ENCODE measurements at places on chromosomes 3 and 15.

DNA sequence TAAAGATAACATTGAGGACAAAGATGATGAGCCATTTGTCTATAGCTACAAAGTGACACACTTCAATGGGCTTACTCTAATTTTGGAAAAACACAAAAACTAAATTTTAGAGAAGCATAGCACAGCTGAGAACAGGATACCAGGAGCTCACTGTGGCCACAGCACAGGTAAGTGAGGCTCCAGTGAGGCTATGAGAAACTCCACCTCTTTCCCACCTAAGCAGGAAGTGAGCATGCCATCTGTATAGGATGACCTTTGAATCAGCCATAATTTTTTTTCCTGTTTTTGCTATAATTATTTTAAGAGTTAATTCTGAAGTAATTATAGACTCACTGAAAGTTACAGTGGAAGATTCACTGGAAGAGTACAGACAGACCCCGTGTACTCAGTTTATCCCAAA lies 82.1 kb upstream of the DCLK3 start:
- DNase-seq = no peak

DNA sequence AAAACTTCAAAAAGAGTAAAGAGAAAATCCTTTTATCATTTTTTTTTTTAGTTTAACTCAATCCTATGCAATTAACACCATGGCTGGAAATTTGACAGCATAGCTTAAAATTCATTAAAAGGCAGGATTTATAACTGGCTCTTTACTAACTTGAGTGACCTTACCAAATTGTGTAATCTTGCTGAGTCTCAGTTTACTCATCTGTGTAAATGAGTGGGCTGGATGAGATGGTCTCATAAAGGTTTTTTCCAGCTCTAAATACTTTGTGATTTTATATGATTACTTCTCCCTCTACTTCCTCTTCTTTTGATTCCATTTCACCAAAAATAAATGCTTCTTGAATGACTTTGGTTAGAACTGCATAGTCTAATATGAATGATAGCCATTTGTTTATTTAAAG lies 234.9 kb upstream of the SATB1 start:
- no peak for DNase-seq

DNA sequence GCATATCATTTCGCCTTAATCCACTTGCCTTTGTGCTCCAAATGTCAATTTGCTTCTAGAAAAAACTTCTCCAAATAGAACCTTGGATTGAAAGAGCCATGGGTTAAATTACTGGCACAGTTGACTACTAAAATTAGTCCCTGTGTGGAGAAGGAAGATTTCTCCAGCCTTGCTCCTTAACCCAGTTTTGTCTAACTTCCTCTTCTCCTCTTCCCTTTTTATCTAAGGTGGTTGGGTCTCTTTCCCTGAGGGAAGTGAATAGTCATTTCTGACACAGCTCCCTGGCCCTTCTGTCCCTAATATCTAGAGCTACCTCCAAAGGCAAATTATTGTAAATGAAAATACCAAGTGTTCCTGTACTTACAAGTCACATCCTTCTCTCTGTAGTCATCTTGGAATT lies 527.9 kb upstream of the TBL1XR1 start:
- DNase-seq = no peak

DNA sequence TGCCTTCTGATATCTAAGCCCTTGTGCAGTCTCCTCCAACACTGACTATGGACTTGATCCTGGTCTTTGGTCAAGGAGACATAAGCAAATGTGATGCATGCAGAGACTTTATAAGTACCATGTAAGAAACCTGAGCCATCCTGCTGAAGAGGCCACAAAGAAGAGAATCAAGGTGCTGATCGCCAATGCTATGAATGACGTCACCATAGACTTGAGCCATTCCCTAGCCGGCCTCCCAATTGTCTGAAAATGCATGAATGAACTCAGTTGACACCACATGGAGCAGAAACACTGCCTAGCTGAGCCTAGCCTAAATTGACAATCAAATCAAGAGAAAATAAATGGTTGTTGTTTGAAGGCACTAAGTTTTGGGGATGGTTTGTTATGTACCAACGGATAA lies 51.9 kb downstream of the CERS3 start:
- no peak for DNase-seq

DNA sequence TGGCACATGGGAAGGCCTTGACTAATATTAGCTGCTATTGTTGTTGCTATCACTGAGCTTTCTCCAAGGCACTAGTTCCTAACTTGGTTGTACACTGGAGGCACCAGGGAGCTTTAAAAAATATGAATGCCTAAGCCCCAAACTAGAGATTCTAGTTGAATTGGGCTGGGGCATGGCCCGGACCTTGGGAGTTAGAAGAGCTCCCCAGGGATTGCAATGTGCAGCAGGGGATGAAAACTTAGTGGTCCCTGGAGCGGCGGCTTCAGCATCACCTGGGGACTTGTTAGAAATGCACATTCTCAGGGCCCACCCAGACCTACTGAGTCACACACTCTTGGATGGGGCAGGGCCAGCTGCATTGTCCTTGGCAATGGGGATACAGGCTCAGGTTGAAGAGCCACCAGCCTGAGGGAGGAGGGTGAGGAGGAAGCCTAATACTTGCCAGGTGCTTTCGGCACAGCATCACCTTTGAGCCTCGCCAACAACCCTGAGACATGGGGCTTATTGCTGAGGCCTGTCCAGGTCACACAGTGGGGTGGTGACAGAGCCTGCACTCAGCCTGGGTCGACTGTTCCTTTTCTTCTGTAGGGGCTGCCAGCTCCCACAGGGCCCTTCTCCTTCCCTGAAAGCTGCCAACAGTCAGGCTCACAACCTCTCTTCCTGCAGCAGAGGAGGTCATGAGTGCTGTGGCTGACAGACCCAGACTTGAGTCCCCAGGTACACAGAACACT lies 84.5 kb downstream of the ATP2B2 start:
- DNase-seq = no peak

- no peak for DNase-seq
These were observed 187.9 kb upstream of the BHLHE40 start for GRCh38 chr3:4791358-4791757.

DNA sequence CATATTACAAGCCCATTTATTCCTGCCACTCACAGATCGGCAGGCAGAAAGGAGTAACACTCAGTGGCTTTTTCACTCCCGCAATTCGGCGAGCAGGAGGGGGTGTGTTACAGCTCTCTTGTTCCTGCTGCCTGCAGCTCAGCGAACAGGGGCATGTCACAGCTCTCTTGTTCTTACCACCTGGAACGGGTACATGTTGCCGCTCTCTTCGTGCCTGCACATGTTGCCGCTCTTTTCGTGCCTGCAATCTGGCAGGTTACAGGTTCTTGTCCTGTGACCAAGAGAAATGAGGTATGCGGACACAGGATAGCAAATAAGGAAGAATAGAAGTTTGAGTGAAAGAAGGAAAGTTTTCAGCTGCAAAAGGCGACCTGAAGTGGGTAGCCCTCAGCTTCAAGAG lies 761.4 kb downstream of the NAALADL2 start:
- no peak for DNase-seq

GRCh38 chr3:161291191-161291901 lies 70.2 kb downstream of the NMD3 start:
- DNase-seq = no peak

- DNase-seq = no peak
These were observed 66.7 kb downstream of the FILIP1L start for GRCh38 chr3:100047455-100048141.

DNA sequence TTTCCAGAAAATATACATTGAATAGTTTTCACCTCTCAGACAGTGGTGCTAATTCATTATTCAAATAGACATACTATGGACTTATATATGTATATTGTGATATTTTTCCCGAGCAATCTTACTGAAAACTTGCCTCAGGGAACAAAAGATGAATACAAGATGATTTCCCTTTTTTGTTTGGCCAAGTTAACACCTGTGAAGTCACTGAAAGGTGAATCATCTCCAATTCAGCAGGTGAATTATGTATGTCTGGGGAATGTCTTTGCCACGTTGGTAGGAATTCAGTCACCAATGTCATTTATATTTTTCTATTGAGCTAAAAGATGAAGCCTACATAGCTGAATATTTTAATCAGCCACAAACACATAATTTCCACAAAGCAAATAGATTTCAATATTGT lies 88.2 kb downstream of the GPR156 start:
- no peak for DNase-seq

DNA sequence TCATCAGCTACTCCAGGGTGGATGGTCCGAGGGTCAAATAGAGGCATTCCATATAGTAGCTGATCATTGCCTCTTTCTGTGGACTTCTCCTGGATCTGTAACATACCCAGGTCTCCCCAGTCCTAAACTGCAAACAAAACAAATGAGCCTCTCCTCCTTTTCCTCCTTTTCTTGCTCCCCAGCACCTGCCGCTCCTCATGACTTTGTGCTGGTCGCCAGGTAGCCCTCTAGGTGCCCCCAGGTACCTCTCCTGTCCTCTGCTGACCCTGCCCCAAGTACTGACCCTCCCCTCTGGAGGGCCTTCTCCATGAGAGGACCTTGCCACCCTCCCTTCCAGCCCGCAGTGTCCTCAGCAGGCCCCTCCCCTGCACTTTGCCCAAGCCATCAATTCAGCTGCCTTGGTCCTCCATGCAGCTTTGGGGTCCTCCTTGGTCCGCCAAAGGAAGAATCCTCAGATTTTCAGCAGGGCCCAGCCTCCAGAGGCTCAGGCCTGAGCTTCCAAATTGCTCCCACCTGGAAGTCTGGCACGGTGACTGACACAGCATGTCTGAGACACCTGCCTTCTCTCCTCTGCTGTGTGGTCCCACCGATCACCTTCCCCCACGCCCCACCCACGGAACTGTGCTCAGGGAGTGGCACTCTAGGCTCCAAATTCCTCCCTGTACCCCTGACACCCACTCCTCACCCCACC lies 111.0 kb downstream of the LRRK1 start:
- no peak for DNase-seq

DNA sequence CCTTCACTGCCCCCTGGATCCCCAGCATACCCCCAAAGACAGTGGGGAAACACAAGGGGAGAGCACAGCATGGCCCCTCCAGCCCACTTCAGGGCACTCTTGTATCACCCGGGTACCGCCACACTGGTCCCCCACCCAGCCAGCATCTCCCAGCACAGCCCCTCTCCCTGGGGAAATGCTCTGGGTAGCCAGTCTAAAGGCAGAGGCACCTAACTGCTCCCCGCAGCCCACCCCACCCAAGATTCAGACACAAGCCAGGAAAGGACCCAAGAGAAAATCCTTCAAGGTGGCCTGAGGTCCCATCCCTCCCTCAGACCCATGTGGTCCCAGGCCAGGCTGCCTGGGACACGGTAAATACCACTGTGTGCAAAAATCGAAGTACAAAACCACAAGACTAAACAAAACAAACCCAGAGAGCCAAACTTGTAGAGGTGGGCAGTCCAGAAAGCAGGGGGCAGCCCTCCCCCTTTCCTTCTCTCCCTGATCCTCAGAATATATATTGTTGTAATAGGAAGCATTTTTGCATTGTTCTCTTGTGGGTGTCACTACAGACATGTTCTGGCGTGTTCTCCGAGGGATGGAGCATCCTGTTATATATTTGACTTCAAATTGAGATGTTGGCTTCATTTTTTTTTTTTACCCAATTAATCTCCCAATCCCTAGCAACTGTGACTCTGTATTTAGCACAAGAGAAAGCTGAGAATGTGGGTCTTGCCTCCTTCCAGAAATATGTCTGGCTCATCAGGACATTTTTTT lies 51.7 kb downstream of the GRIP2 start:
- DNase-seq = no peak

- DNase-seq = no peak
These were observed 75.3 kb upstream of the CMTM7 start for GRCh38 chr3:32316319-32316718.

DNA sequence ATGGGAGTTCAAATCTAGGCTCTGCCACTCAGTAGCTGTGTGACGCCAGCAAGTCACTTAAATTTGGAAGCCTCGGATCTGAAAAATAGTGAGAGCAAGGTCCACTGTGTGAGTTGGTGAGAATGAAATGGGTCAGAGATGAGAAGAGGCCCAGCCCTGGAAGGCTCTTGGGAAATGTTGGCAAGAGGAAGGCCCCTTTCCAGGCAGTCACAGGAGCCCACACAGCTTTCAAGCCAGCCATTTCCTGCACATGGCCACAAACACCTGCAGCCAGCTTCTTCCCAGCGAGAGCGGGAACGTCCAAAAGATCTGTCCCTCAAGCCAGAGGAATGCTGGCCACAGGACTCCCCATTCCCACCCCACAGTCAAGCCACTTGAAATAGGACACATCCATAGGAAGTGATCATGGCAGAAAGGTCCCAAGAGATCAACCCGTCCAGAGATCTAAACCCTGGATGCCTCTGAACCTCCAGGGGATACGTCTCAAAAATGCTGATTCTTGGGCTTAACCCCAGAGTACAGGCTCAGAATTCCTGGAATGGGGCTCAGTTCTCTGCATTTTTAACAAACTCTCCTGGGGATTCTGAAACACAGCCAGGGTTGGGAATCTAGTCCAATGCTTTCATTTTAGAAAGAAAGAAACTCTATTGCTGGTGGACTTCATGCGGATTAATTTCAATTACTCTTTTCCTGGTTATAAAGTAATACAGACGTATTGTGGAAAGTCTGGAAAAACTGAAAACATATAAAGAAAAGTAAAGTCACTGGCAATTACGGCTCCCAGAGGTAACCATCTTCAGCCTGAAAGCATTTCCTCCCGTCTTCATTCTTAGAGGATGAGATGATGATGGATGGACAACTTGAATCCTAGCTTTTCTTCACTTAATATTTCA lies 35.9 kb downstream of the NTRK3 start:
- DNase-seq = no peak

Measured in NCI-H1694 (cell line).